ENCODE measurements at places on chromosomes 7 and 10.
A peak's percentile ranks its signal among the peaks of the same experiment; 100 is the strongest.

GRCh38 chr10:95474228-95475002 is 86.8 kb downstream of the SORBS1 start:
- no peak for DNase-seq

DNA sequence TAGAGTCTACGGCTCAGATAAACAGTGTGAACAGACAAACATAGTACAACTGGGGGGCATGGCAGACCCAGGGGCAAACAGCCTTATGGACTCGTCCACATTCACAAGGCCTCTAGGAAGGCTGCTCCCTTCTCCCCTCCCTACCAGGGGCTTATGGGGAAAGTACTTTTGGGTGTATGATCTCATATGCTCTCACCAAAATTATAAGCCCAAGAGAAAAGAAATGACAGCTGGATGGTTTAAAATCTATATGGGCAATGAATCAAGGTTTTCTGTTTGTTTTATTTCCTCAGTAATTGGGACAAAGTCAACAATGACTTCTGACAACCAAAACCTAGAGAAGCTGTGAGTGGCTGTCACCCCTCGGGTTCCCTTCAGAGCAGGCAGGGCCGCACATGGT is 144.4 kb downstream of the PKD1L1 start:
- no peak for DNase-seq

DNA sequence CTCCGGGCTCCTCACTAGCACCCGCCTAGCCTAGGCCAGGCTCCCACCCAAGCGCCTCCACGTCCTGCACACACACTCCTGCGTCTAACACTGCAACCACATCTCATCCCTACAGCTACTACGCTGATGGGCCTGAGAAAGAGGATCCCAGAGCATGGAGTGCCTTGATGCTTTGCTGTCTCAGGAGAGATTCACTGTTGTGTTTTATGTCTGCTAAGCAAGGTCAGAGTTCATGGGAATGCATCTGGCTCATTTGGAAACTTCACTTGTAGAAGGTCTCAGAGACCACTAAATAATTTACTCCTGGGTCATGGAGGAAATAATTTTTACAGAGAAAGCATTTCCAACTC is 88.7 kb downstream of the SLIT1 start:
- no peak for DNase-seq

GRCh38 chr10:72790216-72790990 is 98.5 kb downstream of the MCU start:
- no peak for DNase-seq

DNA sequence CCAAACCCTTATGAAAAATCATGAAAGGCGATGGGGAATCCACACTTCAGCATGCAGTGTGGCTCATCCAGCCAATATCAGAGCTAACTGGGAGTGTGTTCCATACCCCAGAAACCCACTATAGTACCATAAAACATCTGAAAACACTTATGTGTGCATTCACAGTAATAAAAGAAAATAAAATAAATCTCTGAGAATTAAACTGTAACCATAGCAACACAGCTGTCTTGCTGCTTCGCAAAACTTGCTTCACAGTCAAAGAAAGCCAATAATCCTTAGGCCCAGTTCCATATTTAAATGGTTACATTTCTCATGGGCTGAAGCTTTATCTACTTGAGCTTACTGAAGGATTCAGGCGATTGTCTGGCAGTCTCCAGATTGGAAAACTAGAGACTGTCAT is 19.9 kb upstream of the POLR1F start:
- DNase-seq = no peak

DNA sequence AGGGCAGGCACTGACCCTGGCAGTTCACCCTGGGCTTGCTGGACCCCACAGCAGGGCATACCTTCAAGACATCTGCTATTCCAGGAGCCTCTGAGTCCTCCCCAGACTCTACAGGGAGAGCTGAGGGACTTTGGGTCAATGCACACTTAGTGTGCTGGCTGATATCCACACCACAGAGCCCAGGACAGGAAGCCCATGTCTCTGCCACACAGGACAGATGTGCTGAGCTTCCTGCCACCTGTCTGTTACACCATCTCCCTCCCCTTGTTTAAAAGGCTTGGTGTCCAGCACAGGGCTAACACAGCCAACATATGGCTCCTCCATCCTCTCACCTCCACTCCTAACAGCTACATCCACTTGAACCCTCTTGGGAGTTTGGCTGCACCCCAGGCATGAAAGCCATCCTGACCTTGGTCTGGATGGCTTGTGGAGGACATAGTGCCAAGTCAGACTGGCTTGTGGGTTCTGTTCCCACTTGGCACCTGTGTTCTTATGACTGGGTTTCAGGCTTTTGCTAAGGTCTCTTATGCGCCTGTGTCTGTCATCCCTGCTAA is 529.8 kb downstream of the GALNT17 start:
- DNase-seq = no peak

GRCh38 chr10:20272608-20273007 is 456.4 kb downstream of the PLXDC2 start:
- no peak for DNase-seq

DNA sequence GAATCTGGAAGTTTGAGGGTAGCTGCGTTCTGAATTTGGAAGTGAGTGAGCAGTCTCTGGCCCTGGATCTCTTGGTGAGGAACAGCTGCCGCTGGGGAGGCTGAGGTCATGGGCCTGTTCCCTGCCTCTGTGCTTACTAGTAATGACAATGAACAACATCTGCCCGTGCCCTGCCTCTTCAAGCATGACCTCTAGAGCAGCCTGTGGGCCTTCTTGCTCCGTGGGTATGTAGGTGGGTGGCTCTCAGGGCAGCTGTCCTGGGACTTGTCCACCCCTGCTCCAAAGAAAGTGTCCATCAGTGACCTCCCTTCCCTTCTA is 186.2 kb downstream of the CXCL12 start:
- DNase-seq = no peak

GRCh38 chr7:2191016-2191415 is 41.7 kb downstream of the MAD1L1 start:
- no peak for DNase-seq

GRCh38 chr7:137539111-137539715 is 195.7 kb upstream of the PTN start:
- DNase-seq = no peak

- no peak for DNase-seq
These were observed 135.5 kb downstream of the USP6NL start for GRCh38 chr10:11475831-11476434.

DNA sequence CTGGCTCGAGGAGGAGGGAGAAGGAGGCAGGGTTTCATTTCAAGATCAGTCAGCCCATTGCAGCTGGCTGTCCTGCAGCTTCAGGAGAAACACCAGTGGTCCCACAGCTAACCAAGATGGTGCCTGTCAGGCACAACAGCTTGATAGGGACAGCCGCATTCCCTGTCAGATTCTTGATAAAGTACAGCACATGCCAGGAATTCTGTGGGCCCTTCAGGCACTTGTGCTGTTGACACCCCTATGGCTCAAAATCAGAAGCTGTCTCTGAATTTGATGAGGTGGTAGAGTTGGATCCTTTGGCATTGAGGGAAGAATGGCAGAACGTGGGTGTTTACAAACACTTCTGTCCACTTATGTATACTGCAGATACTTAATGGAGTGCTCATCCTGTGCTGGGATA is 354.3 kb downstream of the KCNMA1 start:
- DNase-seq = no peak

DNA sequence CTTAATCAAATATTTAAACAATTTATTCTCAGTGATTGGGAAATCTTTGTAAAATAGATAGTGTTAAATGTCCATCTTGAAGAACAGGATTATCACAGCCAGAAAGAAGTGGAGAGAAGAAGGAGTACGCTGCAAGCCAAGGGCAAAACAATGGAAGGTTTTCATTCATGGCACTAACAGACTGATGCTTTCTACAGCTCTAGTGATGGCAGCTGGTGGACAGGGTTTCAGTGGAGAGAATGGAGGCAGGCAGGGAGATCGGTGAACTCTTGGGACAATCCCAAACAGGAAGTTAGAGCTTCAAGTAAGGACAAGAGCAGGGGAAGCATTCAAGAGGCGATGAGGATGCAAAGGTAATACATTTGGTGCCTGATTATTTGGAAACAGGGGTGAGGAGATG is 207.0 kb downstream of the JAZF1 start:
- no peak for DNase-seq

GRCh38 chr10:34866848-34867247 is 51.8 kb upstream of the PARD3 start:
- DNase-seq = no peak

DNA sequence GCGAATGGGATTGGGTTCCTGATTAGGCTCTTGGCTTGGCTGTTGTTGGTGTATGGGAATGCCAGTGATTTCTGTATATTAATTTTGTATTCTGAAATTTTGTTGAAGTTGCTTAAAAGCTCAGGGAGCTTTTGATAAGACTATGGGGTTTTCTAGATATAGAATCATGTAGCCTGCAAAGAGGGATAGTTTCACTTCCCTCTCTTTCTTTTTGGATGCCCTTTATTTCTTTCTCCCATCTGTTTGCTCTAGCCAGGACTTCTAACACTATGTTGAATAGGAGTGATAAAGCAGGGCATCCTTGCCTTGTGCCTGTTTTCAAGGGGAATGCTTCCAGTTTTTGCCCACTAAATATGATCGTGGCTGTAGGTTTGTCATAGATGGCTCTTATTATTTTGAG is 40.4 kb upstream of the MPP7 start:
- no peak for DNase-seq

DNA sequence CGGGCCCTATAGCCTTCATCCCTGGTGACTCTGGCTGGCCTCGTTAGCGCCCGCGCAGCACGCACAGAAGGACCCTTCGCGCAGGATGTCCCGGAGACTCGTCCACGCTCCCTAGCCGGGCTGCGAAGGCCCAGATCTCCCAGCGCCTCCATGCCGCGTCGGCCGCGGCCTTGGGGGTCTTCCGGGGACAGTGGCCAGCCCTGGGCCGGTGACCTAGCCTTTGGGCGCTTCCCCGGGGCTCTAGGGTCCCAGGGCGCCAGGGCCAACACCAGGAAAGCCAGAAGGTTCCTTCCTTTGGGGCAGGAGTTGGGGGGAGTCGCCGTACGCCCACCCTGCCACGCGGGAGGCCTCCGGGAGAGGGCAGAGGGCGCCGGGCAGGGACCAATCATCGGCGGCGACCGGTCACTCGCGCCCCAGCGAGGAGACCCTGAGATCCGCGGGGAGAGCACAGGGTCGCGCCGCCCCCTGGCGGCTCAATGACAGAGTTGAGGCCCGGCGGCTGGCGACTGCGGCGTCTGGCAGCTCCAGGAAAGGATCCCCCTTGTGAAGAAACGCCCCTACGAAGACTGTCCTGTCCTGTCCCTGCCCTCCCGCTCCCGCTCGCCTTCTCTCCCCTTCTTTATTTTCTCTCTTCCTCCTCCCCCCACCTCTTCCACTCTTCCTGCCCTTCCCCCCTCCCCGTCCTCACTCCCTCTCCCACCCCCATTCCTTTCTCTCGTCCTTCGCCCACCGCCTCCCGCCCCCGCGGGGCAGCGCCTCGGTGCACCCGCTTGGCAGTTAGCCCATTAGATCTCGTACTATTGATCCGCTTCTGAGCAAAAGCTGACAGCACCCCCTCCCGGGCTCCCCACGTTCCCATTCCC is 62.3 kb upstream of the LBX1 start:
- DNase-seq = peak; percentile 29

- no peak for DNase-seq
These were observed 464 bp downstream of the KIAA1217 start for GRCh38 chr10:24209432-24209771.

DNA sequence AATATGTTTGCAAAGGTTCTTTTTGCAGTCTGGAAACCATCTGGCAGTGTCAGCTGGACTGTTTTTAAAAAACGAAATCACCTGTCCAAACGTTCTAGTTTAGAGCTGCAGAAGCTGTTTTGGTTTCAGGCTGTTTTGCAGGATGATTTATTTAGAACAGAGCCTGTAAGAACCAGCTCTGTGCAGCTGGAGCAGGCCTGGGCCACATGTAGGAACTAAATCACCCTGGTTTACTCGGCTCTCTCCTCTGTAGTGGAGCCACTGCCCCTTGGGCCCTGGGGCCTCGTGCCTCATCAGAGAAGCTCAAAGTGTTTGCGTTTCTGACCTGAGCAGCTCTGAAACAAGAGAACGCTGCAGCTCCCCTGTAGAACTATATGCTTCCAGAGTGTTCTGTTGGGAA is 142.5 kb downstream of the ACTR3B start:
- no peak for DNase-seq

DNA sequence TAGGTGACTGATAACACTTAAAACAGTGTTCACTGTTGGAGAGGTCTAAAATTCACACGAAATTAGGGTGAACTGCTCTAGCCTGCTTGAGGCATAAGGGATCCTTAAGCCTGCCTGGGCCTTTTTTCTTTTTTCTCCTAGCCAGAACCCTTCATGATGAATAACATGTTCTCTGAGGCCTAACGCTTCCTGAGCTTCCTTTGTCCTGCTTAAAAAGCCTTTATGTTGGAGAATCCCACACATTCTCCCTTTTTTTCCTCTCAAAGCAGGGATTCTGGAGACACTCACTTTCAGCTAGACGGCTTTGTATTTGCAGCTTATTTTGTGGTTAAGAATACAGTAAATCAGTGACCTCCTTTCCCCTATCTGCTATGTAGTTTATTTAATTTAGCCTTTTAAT is 354.7 kb upstream of the PHF14 start:
- DNase-seq = no peak

All from activated CD4-positive, alpha-beta T cell treated with anti-CD3 and anti-CD28 coated beads, Interleukin-2, amount 50 U/mL, for 4 hours (primary cell).